ENCODE measurements at places on chromosomes 6 and 20.

DNA sequence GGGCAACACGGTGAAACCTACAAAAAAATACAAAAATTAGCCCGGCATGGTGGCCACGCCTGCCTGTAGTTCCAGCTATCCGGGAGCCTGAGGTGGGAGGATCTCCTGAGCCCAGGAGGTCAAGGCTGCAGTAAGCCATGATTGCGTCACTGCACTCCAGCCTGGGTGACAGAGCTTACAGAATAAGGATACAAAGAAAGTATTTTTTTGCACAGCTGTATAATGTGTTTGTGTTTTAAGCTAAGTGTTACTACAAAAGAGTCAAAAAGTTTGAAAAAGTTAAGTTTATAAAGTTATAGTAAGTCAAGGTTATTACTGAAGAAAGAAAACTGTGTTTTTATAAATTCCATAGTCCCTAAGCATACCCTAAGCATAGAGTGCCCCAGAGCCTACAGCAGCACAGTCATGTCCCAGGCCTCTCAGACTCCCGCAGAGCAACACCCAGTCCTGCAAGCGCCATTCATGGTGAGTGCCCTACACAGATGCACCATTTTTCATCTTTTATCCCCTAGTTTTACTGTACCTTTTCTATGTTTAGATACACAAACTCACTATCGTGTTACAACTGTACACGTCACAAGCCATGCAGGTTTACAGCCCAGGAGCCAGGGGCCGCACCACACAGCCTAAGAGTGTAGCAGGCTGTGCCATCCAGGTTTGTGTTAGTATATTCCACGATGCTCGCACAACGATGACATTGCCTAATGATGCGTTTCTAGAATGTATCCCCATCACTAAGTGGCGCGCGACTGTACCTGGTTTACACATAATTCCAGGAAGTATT, 22.4 kb downstream of the TAF4 start:
- no peak for DNase-seq

DNA sequence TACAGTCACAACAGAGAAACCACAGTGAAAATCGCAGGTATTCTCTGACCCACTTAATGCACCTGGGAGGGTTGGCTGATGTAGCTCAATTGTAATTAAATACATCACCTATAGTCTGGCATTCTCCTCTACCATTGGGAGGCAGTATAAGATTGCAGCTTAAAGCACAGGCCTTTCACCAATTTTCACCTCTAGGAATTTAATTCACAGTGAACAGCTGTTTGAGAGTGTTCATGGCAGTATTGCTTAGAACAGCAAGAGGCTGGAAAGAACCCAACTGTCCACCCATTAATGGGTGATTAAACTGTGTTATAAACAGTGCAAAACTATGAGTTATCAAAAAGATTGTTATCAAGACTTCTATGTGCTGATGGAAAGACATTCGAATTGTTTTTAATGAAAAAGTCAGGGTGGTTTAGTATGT, 2.0 kb downstream of the EDEM2 start:
- no peak for DNase-seq

- DNase-seq, result no peak
Observed at GRCh38 chr6:3867641-3868502, 18.7 kb downstream of the FAM50B start.

DNA sequence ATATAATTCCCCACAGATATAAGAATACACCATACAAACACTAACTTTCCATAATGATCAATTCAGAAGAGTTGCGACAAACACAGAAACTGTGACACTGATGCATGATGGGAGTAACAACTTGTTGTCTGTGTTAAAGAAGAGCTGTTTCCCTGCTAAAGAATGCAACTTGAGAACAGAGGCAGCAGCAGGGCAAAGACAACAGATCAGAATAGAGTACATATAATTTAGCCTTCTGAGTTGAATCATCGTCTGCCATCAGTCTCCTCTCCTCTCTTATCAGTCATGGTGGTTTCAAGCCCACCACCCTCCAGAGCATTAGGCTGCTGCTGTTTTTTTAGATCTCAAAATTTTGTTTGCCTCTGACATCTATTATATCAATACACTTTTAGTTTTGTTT, 280.4 kb downstream of the UBE3D start:
- no peak for DNase-seq

DNA sequence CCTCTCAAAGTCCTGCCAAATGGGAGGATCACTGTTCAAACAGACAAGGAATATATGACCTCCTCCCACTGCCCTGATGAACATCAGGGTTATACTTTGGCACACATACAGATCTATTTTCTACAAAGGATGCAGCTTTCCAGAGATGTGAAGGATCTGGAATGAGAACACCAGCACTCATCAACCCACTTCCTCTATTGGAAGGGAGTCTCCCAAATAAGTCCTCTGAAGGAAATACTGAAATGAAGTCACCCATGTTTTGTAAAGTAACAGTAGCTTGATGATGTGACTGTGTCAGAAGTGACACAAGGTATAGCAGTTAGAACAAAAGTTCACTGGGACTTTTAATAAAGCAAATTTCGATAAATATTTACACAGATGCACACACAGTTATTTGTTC, 104.9 kb downstream of the OGFRL1 start:
- DNase-seq, result no peak

DNA sequence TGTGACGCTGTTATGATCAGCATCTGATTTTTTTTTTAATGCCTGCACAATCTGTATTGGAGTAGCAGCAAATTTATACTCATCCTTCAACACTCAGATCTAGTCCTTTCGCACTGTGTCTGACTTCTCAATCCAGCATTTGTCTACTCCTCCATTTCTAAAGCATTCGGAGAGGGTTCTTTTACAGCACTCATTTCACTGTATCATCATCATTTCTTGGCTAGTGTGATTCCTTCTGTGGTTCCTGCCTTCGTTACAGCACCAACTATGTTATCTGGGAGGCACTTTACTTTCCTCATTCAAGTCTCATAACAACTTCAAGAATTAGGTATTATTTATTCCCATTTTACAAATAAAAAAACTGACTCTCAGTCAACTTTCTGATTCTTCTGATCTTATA, 18.0 kb downstream of the NUDT3 start:
- no peak for DNase-seq

DNA sequence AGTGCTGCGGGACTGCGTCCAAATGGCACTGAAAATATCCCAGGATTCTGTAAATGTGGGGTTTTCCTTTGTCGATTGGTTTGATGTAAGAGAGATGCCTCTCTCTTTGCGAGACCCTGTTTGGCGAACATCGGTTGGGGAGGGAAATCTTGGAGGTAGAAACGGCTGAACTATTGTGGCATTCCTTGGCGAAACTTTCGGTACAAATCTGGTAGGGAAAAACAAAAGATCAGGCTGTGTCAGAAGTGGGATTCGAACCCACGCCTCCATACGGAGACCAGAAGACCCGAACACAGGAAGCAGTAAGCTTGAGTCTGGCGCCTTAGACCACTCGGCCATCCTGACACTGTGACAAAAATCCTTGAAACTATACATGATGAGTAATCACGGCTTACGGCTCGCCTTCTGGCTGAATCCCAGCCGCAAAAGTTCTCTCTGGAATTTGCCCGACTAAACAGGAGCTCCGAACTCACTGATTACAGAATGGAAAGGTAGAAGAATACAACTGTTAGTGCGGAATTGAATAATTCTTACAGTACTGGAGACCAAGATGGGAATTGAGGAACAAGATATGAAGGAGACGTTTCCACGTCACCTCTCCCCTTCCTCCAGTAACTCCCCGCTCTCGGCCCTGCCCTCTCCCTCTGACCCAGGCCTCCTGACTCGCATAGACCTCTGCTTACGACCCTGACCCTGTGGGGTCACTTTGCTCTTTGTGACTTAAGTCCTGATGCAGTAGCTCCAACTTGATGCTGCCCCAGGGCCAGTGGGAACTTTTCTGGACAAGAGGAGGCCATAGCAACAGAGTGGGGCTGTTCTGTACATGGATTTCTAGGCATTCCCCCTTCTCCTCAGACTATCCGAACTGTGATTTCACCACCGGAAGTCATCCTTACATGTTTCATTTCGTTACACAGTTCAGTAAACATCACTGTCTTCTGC, 132.8 kb upstream of the ZNF184 start:
- no peak for DNase-seq

DNA sequence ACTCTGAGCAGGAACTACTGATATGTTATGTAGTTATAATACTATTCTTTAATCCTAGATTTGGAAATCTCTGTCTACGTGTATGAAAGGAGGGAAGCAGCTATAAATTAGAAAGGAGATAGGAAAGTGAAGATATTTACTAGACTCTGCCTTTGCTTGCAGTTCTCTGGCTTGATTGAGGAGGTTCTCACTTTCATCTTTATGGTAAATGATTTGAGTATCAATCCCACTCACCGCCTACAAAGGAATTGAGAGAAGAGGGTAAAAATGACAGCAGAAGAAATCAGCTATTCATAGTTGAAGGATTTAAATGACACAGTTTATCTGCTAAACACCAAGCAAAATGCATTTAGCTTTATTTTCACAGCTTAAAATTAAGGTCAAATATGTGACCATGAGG, 67.3 kb downstream of the FAM229B start:
- DNase-seq, result no peak

DNA sequence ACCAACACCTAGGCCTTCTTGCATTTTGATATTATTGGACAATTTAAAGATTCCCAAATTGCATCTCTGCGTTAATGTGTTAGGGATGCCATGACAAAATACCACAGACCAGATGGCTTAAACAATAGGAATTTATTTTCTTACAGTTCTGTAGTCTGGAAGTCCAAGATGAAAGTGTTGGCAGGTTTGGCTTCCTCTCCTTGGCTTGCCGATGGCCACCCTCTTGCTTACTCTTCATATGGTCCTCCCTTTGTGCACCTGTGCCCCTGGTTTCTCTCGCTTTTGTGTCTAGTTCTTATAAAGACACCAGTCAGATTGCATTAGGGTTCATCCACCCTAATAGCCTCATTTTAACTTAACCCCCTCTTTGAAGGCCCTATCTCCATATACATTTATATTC, 842.4 kb upstream of the FLRT3 start:
- no peak for DNase-seq
